Stimulated activated CD8-positive, alpha-beta memory T cell treated with anti-CD3 and anti-CD28 coated beads, Interleukin-2, amount 100 ng/mL, for 1 hour (primary cell): ENCODE measurements at places on chromosomes 7 and 10.

GRCh38 chr7:11274074-11274473 is 300.4 kb downstream of the PHF14 start:
- DNase-seq, result no peak

- no peak for DNase-seq
Observed at GRCh38 chr7:14751461-14751860, 151.1 kb downstream of the DGKB start.

DNA sequence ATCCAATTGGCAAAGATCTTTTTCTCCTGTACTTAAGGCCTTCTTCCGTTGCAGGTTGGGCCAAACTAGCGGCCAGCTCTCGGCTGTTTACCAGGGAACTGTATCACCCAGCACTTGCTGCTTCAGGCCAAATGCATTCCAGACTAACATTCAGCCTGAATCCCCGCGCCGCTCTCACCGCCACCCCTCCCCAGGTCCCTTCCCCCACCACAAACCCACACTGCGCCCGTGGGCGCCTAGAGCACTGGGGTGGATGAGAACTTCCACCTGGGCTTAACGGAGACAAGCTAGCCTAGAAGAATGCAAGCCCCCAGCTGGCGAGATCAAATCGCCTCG is 676 bp downstream of the TCAF1 start:
- no peak for DNase-seq

DNA sequence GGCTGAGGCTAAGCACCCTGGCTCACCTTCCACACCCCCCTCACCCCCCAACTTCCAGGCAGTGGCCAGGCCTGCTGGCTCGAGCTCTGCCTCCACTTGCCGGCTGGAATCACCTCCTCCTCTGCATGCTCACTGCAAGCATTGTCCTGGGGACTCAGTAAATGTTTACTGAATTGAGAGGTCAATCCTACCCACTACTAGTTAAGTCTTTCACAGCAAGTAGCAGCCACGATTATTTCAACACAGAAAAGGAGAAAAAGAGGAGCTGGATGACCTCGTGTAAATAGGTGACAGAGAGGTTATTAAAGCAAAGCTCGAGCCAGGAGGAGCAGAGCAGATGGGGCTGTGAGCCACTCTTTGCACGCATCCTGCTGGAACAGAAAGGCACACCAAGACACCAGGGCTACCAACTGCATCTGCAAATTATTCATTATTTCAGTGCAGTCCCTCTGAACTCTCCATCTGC is 32.1 kb downstream of the HIPK2 start:
- no peak for DNase-seq

DNA sequence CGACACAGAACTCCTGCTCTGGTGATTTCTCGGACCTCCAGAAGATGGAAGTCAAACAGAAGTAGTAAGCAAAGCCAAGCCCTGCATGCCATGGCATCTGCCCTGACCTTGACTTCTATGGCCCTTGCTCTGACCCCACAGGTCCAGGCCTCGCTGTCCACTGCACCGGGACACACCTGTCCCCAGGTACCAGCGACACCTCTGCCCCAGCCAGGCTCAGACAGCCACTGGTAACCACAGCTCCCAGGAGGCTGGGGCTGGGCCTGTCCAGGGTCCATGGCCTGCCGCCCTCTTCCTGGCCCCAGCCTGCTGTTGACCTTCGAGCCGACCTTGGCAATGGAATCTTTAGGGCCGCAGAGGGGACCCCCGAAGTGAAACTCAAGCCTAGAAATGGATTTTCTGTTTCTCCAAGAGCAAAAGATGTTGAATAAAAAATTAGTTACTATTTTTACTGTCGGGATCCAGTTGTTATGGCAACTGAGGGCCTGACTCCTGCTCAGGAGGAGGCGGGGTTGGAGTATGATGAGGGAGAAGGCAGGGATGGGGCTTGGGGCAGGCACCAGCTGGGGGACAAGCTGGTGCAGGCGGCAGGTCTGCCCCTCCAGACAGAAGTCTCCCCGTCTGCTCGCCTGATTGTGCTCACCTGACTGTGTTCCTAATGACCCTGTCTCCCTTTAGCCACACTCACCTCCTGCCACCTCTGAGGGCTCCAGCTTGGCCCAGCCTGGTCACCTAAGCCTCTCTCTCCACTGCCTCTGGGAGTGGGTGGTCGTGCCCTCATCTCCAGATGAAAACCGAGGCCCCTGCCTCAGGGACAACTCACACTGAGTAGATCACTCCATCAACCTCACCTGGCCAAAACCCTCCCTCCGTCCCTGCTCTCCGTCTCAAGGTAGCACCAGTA is 4.1 kb upstream of the MMD2 start:
- no peak for DNase-seq

DNA sequence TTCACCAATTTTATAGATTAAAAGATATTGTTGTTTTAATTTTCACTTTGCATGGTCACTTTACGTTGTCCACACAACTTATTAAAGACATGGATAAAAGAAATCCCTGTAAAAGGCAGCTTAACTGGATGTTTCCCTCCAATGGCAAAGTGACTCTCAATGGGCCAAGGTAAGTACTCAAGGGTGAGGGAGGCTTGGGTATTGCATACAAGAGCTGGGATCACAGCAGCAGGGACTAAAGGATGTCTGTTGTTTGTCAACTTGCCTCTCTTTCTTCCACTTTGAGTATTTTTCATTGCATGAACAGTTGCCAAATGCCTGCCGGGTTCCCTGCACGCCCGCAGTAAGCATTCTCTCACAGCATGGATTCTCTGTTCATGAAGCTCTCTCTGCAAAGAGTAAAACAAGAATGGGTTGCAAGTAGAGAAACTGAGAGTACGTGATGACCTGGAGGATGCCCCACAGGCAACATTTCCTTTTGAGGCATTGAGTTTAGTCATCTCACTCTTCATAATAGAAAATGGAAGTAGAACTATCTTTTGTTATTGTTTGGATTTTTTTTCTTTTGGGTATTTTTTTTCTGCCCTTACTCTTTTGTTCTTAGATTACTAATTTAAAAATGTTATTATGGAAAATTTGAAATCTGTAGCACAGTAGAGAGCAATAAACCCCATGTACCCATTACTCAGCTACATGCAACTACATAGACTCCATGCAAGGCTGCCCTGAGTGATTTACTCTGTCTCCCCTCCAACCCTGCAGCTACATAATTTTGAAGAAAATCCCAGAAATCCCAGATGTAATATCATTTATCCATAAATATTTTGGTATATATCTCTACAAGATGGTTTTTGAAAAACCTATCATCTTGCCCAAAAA is 26.3 kb downstream of the GPR141 start:
- DNase-seq, result no peak

- no peak for DNase-seq
Observed at GRCh38 chr7:31748084-31748483, 61.1 kb downstream of the PPP1R17 start.

GRCh38 chr10:74771054-74771453 is 55.3 kb upstream of the KAT6B start:
- no peak for DNase-seq

DNA sequence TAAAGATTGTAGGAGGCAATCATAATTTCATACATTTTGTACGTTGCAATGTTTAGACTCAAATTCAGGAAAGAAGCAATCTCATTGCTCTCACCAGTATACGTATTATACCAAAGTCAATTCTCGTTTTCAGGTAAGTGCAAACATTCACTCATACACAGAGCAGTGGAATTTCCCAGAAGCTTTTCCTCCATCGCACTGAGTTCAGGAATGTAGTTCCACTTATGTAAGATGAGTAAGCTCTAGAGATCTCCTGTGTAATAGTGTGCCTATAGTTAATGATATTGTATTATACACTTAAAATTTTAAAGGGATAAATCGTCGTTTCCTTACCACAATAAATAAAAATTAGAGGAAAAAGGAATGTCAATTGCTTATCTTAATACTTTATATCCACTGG is 470.8 kb upstream of the KCND2 start:
- DNase-seq, result no peak

DNA sequence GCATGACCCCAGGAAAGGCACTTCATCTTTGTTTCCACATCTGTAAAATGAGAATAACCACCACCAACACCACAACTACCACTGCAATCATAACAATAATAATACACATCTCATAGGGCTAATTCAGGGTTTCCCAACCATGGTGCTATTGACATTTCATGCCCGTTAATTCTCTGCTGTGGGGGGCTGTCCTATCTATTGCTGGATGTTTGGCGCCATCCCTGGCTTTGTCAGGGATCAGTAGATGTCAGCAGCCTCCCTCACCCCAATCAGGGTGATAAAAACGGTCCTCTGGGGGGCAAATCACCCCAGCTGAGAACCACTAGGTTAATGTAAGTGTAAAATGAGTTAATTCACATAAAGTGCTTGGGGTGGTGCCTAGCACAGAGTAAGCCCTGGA is 145.8 kb downstream of the EMX2 start:
- DNase-seq, result no peak

DNA sequence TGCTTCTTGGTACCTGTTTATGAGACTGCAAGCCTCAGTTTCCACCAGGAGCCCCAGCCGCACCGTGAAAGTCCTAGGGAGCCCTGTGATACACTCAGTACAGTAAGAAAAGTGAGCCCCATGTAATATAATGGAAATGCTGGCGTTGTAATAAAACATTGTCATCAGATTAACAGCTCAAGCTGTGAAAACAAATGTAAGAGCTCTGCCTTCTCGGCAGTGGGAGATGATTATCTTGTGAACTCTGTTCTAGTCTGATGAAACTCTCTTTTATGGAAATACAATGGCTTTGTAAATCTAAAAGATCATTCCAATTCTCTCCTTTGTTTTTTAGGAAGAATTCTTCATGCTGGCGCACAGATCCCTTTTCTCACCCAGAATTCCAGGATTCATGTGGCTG is 299.9 kb downstream of the ABCA13 start:
- DNase-seq, result no peak
